ENCODE measurements at places on chromosomes 2 and 18.

GRCh38 chr2:118055512-118056164, 32.6 kb upstream of the INSIG2 start:
- no peak for DNase-seq

- no peak for DNase-seq
Measured at GRCh38 chr2:197908990-197909776, 104.8 kb downstream of the PLCL1 start.

- DNase-seq, result no peak
Measured at GRCh38 chr2:468648-469336, 180.9 kb upstream of the ALKAL2 start.

DNA sequence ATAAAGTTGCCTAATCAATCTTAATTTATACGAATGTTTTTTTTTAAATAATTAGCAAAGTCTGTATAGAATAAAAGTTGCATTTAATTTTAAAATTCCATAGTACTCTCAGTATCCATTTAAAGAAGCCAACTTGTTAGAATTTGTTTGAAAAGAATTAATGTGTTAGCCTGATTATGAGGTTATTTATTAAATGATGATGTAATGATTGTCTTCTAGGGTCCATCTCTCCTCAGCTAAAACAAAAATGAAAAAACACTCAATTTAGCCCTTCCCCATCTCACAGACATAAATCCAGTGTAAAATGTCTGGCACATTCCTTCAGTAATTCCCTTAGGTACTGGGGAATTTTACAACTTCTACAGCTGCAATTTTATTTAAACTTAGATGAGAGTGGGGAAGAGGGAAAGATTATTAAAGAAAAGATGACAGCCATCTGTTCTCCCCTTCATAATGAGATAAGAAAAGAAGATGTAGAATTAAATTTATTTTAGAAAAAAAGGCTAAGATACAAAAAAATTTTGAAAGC, 68.6 kb downstream of the BARD1 start:
- no peak for DNase-seq

- DNase-seq, result no peak
Measured at GRCh38 chr2:168802859-168803725, 655 bp downstream of the NOSTRIN start.

DNA sequence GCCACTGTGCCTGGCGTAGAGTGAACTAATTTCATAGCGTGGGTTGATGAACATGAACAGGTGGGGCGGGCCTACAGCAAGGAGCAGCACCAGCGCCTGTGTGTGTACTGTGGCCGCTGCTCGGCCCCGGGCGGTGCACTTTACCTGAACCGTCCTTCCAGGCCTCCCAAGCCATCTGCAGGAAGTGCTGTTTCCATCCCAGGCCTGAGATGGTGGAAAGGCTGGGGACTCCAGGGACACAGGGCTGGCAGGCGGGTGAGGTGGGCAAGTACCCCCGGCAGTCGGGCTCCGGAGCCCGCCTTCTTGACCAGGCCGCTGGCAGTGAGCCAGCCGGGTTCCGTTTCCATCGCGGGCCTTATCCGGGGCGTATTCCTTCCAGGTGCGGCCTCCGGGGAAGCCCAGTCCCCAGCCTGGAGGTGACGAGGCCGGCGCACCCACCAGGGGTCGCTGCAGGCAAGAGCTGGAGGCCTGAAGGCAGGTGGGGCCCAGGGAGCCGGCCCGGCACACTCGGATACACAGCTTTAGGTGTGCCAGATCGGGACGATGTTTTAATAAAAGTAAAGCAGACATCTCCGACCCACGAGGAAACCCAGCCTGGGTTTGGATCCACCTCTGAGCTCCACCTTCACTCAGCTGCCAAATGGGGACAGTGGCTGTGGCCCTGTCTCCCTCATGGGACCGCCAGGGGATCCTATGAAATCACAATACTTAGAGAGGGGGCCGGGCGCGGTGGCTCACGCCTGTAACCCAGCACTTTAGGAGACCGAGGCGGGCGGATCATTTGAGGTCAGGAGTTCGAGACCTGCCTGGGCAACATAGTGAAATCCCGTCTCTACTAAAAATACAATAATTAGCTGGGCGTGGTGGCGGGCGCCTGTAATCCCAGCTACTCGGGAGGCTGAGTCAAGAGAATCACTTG, 22.7 kb upstream of the PDIA6 start:
- peak; percentile 91 for DNase-seq

- no peak for DNase-seq
Measured at GRCh38 chr2:219104107-219105035, 43.6 kb upstream of the IHH start.

DNA sequence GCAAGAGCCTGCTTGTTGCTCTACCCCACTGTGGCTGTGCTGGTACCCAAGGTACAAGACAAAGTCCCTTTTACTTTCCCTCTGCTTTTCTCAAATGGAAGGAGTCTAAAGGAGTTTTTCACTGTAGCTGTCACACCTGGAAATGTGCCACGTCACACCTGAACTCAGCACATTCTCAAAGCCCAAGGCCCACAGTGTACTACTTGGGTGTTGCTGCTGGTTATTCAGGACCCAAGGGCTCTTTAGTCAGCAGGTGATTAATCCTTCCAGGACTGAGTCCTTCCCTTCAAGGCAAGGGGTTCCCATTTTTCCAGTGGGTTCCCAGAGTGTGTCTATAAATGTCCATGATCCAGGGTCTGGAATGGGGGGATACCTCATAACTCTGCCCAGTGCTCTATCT, 63.2 kb upstream of the STK39 start:
- DNase-seq, result no peak

- no peak for DNase-seq
Measured at GRCh38 chr2:9102861-9103662, 99.6 kb upstream of the MBOAT2 start.

DNA sequence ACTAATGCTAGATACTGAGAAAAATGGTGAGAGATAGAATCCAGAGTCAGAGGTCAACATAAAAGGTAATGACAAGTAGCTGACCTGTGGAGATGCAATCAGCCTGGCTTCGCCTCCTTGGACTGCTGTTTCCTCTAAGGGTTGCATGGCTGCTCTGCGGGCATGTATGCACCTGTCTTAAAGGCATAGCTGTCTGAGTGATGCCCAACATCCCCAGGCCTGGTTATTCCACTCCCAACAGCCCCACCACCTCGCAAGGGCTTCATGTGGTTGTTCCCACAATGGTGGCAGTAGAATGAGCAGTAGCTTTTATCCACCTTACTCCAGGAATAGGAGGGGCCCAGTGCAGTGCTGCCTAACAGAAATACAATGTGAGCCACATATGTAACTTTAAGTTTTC, 69.7 kb upstream of the ALK start:
- no peak for DNase-seq

DNA sequence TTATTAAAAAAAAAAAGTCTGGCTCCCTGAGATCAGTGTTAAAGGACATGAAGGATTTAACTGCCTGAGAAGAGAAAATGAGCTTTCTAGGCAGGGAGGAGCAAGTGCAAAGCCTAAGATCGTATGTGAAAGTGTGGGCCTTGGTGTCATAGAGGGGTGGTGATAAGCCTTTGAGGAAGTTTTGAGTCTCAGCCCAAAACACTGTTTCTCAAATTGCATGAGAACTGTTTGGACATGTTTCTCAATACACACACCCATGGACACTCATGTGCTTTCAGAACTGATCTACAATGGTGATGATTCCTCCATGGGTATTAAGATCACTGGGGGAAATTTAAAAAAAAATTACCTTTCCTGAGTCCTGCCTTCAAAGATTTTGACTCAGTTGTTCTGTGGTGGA, 336.7 kb upstream of the RND3 start:
- DNase-seq, result no peak

DNA sequence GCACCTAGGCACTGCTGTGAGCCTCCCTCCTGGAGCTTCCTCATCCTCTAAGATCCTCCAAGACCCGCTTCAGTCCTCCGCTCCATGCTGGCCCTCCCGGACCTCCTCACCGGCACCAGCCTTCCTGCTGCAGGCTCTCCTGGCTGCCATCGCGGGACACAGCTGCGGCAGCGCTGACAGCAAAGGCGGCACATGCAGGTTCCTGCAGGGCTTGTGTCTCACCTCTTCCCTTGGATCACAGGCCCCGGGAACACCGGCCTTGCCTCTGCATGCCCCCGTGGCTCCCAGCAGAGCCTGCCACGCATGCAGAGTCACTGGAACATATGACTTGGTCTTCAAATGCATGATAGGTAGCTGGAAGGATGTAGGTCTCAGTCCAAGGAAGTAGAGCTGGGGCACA, 67.2 kb downstream of the PTGR3 start:
- DNase-seq, result peak; percentile 43
